ENCODE measurements at places on chromosomes 3 and 15. TPM values are rescaled to one million over a fixed set of nuclear protein-coding genes. Genes with fewer than 3 reads are reported as not detected.

DNA sequence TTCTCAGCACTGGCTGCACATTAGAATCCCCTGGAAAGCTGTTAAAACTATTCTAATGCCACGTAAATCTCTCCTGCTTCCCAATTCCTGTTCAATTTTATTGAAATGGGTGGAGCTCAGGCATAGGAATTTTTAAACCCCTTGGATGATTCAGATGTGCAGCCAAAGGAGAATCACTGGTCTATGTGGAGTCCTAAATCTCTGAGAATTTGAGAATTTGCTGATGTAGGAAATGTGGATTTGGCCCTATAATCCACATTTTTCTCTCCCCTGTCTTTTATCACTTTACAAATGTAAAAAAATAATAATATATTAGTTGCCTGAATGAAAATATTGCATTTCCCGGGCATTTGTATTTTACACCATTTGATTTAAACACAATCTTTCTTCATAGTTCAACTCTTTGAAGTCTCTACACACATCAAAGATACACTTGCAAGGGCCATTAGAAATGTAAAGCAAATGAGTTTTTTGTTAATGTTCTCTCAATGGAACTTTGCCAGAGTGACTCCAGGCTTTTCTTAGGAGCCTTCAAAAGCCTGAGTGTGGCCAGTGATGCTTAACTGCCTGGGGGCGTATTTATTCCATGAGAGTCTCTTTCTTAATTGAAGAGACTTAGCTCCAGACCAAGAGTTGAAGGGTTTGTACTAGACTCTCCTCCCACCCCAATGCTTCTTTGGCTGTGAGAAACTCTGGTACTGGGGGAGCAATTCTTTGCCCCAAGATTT, 48.8 kb upstream of the PTX3 start:
- H3K4me1 ChIP-seq = no peaks in the 10 kb centered on the region
- H3K27ac ChIP-seq = no peak overlapping the region
- H3K36me3 ChIP-seq = no peaks in the 10 kb centered on the region
- DNase-seq = no peak

DNA sequence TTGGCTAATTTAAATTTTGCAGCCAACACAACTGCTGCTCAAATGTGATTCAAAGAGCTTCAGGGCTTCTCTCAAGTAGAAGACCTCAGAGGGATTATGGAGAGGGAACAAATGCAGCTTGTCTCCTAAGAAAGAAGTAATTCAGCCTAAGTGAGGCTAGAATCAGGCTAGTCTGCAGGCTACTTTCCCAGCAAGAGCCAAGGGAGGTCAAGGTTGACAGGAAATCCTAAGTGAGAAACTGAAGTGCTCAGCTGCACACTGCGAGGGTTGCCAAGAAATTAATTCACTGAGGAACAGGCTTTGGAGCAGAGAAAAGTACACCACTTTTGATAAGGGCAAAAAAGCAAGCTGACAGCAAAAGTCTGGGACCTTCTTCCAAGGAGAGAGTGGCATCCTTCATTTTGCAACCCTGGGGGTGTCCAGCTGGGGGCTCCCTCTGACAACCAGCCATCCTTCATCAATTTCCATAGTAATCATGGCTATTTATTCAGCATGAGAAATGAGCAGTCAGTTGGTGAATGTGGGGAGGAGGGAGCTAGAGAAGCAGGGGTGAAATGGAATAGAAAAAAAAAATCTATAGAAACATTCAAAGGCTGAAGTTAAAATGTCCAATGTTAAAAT, 646.4 kb upstream of the ADAMTS9 start:
- DNase-seq = no peak
- H3K4me1 ChIP-seq = no peaks in the 10 kb centered on the region
- no peak overlapping the region for H3K4me3 ChIP-seq

GRCh38 chr15:78308422-78309032, 9.1 kb upstream of the SKIC8 start:
- no peak overlapping the region for H3K27ac ChIP-seq
- peaks cover 3% of the 10 kb centered on the region for H3K4me1 ChIP-seq
- no peaks in the 10 kb centered on the region for H3K36me3 ChIP-seq
- H3K4me3 ChIP-seq = no peak overlapping the region
- H3K27me3 ChIP-seq = no peaks in the 10 kb centered on the region

DNA sequence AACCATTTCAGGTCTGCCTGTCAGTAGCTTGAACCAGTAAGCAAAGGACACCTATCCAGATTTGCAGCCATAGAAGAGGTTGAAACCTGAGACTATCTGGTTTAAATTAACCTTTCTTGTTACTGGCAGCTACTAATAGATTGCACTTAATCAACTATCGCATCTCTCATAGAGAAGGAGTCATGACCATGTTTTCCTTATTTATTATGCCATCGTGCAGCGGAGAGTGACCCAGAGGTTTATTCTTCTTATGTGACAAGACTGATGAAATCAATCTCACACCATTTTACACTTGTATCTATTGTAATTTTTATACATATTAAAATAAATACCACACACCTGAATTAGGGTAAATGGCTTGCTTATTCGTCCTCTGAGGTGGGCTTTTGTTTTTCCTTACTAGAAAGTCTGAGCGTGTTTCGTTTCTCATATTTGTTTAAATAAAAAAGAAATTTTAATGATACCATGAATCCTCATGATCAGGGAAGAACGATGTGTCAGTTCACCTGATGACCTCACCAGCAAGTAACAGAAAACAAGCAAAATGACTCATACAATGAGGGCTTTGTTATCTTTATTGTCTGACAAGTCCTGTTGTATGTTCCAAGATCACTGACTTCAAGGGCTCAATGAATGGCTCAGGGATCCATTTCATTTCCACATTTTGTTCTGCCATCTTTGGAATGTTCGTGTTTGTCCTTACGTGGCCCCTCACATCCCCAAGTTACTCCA, 379.5 kb upstream of the DPH6 start:
- no peak overlapping the region for H3K4me3 ChIP-seq
- no peaks in the 10 kb centered on the region for H3K36me3 ChIP-seq
- H3K27me3 ChIP-seq = no peaks in the 10 kb centered on the region
- no peaks in the 10 kb centered on the region for H3K4me1 ChIP-seq
- no peak for DNase-seq

The FAM107A gene
- total RNA-seq = not detected

The ITGB5 gene
- 0.86 TPM for total RNA-seq

- no peak for DNase-seq
- H3K4me3 ChIP-seq = no peak overlapping the region
- H3K27ac ChIP-seq = no peak overlapping the region
- H3K27me3 ChIP-seq = no peaks in the 10 kb centered on the region
Observed at GRCh38 chr3:14096742-14097141, 27.9 kb downstream of the CHCHD4 start.

Data from Karpas-422 (cell line).